ENCODE measurements at places on chromosomes 11 and 22.

GRCh38 chr11:32852207-32852606, 22.5 kb downstream of the PRRG4 start:
- no peak for DNase-seq

GRCh38 chr11:35598254-35599125, 19.8 kb upstream of the FJX1 start:
- DNase-seq = no peak

- DNase-seq = no peak
Measured at GRCh38 chr11:103803062-103803461, 233.4 kb upstream of the DDI1 start.

DNA sequence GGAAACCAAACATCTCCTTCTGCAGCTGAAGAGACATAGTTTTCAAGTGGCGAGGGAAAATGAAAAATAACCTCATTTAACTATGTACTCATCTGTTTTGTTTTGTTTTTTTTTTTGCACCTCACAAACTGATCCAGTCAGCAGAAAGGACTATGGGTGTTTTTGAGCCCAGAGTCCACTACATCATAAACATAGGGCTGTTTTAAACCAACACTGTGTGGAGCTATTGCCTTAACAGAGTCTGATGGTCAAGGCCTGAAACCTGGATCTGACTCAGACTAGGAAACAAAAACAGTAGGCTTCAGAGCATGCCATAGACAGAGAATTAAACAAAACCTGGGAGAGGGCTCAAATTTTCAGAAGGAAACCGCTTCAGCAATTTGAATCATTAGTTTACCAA, 99.3 kb upstream of the FSHB start:
- no peak for DNase-seq

GRCh38 chr11:117744471-117745150, 52.4 kb downstream of the DSCAML1 start:
- DNase-seq = no peak

GRCh38 chr11:94546886-94547285, 3.2 kb downstream of the FUT4 start:
- no peak for DNase-seq

DNA sequence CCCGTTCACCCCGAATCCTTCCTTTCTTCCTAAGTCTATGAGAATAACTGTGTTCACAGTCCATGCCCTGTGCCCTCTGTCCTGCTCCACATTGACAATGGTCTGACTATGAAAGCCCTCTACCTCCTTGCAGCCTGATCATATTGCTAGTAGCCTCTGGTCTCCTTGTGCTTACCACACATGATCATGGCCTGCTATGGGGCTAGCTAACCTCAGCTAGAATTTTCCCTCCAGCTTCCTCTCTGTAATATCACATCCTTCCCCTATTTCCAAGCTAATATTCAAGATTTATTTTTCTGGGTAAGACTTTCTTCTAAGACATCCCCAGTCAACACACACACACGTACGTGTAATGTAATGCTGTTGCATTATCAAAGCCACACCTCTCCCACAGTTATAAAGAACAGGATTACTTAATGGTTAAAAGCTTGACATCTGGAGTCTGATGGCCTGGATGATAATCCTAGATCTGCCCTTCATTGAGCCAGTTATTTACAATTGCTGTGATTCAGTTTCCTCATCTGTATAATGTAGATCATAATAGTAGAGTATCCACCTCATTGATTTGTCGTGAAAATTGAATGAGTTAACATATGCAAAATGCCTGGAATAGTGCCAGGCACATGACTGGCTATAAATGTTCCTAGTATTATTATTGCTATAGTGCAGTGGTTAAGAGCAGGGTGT, 214.4 kb upstream of the BLID start:
- no peak for DNase-seq

DNA sequence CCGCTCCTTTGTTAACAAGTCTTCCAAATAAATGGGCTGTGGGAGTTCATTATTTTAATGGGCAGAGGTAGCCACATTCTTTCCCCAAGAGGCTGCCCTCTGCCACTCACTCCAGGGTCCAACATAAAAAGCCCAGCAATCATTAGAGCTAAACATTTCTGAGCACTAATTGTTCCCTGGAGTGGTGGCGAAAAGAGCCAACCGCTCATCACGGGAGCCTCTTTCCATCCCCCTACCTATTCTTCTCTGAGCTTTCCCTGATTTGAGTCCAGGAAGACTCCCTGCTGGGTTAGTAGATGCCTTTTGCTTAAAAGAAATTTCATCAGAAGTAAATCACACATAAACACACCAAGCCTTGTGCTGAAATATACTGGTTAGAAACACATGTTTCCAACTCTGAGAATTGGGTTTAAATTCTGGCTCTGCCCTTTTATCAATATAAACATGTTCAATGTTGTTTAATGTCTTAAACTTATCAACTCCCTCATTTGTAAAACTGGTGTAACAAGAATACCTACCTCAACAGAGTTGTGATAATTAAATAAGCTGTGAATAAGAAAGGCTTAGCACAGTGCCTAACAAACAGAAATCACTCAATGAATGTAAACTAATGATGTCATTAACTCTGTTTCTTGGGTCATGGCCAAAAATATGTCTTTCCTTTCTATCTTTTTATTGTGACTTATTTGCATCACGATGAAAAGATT, at the start of gene OR5A2:
OR5A2 (minus strand) TSS at position 53 of the 707 bp plus-strand sequence. CDS start 3,460 bp downstream, outside the sequence.
- DNase-seq = no peak
